ENCODE measurements at places on chromosomes 11 and 22.

GRCh38 chr11:75586395-75586794, 24.3 kb downstream of the SERPINH1 start:
- no peak for DNase-seq

DNA sequence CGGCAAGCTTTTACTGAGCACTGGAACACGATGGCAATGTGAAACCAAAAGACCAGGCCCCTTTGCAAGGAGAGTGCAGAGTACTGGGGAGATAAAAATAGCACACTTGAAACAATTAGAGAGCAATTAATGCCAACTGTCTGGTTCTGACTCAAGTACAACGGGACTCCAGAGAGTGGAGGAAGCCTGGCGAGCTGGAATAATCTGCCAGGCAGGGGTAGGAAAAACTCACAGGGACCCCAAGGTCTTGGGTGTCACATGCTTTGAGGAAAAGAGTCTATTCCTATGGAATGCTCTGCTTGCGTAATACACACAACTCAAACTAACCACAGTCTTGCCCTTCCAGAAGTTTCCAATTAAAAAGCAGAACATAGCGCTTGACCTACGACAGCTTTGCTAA, 113.0 kb upstream of the CLMP start:
- DNase-seq: peak; percentile 20

DNA sequence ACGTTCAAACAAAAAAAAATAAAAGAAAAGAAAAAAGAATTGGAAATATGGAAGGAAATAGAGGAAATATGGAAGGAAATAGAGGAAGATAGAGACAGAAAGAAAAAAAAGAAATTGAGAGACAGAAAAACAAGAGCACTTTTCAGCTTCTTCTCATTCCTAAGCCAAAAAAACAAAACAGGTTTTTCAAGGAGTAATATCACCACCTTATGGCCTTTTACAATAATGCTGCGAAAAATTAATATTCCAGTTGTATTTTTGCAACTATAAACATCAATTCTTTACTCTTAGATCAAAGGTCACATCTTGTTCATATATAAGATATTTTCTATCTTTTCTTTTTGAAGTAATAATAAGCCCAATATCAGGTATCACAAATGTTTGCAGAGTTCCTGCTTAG, 328.3 kb downstream of the FAT3 start:
- DNase-seq: no peak

- no peak for DNase-seq
These were observed 2.2 kb upstream of the TNFRSF13C start for GRCh38 chr22:41928593-41929417.

- DNase-seq: no peak
These were observed 71.2 kb downstream of the LDLRAD3 start for GRCh38 chr11:36014898-36015665.

- DNase-seq: no peak
These were observed 346.8 kb downstream of the ETS1 start for GRCh38 chr11:128240546-128240945.

All from MV-4-11 (cell line).